ENCODE measurements at places on chromosomes 12 and 14.

- no peak for DNase-seq
Observed at GRCh38 chr12:104676636-104677035, 219.9 kb downstream of the CHST11 start.

- DNase-seq, result peak; percentile 63
Observed at GRCh38 chr12:87827638-87828264, 201.4 kb downstream of the C12orf50 start.

DNA sequence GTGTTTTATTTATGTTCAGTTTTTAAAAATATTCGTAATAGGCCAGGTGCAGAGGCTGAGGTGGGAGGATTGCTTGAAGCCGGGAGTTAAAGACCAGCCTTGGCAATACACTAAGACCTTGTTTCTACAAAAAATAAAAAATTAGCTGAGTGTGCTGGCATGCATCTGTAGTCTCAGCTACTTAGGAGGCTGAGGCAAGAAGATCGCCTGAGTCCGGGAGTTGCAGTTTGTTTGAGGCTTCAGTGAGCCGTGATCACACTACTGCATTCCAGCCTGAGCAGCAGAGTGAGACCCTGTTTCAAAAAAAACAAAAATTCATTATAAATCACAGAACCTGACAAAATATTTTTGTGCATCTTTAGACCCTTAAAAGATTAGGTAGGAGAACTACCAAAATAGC lies 240.1 kb upstream of the ARHGAP5 start:
- DNase-seq, result no peak

- DNase-seq, result no peak
Observed at GRCh38 chr14:103749860-103750259, 34.2 kb downstream of the ZFYVE21 start.

- DNase-seq, result peak; percentile 95
Observed at GRCh38 chr14:68951035-68951797, 27.9 kb downstream of the ACTN1 start.

DNA sequence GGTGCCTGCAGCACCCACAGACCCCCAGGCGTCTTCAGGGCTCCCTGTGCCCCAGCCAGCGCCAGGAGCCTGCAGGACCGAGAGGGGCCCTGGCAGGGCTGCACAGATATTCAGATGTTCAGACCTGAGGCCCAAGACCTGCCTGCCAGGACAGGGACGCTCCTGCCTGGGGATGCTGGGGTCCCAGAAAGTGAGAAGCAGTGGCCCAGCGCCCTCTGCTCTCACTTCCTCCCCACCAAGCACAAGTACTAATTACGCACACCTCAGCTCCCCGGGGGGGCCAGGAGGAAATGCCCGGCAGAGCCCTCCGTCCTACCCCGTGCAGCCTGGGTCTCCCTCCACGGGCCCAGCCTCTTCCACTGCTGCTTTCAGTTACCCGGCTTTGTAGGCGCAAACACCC lies 28.8 kb upstream of the INF2 start:
- DNase-seq, result no peak

DNA sequence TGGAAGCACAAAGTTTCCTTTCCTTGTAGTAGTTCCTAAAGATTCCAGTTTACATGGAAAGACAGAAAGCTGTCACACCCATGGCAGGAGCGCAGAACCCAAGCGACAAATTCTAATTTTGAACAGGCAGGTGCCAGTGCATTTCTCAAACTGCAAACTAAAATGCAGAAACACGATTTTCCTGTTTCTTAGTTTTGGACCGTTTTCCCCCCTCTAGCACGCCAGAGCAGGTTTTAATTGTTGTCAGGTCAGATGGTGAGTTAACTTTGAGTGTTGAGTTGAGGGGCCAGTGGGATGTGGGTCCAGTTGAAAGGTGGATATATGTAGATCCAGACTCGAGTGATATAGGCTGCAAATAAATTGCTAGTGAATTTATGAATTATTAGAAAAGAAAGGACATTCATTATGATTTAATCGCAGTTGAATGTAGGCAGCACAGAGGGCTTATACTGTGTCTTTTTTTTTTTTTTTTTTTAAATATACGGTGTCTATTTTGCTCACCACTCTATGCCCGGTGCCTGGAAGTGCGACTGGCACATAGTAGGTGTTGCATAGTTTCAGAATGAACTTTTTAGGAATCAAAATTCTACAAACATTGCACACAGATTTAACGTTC lies 909 bp upstream of the ETFBKMT start:
- DNase-seq, result no peak

GRCh38 chr14:55028066-55028465 lies 1.0 kb downstream of the SOCS4 start:
- no peak for DNase-seq

- no peak for DNase-seq
Observed at GRCh38 chr14:80206351-80207080, 4.8 kb downstream of the DIO2 start.

DNA sequence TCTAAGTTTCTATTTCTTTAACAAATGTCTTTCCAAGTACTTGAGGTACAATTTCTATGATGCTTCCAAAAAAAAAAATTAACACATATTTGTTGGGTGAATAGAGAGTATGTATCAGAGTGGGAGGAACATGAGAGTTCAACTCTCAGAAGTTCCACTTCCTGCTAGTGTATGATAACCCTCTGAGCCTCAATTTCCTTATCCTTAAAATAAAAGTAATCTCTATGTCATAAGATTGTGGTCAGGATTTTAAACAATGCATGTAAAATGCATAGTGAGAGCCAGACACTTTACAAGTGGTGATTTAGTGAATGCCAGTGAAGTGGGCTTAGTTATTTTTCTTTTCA lies 270.3 kb upstream of the AMIGO2 start:
- no peak for DNase-seq

DNA sequence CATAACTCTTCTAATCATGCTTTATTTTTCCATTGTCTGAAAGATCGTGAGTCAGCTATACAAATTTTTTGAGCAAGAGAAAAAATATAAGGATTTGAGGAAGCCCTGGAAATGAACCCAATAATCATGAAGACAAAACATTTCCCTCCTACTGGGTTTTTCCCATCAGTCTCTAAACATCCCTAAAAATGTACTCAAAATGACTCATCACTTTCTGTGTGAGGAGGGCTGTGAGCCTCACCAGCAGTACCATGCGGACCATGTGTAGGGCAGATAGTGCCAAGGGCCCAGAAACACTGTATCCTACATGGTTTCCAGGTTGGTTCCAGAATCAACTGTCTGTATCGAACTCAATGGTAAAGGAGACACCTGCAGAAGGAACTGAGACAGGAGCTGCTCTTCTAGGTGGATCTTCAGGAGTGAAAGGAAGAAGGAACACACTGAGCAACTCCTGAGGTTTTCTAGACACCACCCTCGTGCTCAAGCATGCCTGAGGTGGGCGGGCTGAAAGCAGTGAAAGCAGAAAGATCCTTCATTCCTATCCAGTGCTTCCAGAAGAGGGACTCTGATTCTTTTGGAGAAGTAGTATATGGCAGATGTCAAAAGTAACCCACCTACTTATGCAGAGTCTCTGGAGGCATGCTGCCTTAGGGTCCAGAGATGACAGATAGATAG lies 48.6 kb upstream of the RHOJ start:
- DNase-seq, result no peak

GRCh38 chr12:95115641-95116040 lies 42.2 kb upstream of the NR2C1 start:
- no peak for DNase-seq

GRCh38 chr14:79465651-79466050 lies 745.7 kb downstream of the DIO2 start:
- no peak for DNase-seq

DNA sequence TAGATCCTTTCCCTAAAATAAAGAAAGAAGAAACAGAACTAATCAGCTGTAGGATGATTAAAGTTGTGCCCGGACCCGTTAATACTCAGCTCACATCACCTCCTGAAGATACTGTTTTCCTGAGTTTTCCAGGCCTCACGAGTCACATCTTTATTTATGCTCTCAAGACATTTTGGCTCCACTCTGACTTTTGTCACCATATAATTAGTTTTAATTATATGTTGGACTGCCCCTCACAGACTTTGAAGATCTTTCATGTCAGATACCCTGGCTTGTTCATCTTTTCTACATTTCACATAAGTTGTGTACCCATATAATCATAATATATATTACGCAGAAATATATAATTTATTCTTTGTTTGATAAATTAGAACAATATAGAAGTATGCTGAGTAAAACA lies 87.4 kb downstream of the HCAR2 start:
- no peak for DNase-seq

DNA sequence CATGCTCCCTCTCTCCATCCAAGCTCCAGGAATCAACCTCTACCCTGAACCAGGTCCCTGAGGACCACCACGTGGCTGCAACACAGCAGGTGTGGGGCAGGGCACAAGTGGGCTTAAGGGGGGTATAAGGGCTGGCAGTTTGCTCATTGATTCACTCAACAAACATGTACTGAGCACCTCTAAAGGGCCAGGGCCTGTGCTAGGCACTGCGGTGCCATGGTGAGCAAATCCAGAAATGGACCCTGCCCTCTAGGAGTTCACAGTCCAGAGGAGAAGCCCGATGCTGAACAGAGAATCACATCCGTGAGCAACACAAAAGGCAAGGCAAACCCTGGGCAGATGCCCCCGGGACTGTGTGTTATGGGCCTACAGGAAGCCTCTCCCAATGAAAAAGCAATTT lies 6.5 kb upstream of the AQP2 start:
- DNase-seq, result no peak

DNA sequence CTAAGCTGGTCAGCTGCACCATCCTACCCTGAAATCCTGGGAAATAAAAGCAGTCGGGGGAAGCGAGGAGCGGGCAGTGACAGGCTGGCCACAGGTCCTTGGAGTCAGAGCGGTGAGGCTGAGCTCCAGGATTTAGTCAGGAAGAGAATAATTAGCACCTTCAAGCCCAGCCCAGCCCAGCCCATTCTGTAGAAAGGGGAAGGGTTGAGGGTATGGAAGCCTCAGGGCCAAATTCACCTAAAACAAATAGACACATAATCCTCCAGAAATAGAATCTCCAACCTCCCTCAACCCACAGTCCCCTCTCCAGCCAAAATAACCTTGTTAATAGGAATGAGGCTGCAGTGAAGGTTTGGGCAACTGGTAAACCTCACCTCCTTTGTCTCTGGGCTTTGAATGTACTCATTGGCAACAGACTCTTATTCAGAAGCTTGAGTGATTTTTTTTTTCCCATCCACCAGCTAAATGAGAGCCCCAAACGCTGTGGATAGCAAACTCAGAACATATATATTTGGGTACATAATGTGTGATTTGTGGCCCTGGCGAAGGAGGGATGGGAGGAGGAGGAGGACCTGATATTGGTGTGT lies 334.1 kb downstream of the DPF3 start:
- no peak for DNase-seq

Measured in HS-5 (cell line).